ENCODE measurements at places on chromosomes 3 and 15.
A peak's percentile ranks its signal among the peaks of the same experiment; 100 is the strongest.

- DNase-seq: no peak
Measured at GRCh38 chr15:51075826-51076523, 18.7 kb downstream of the TNFAIP8L3 start.

DNA sequence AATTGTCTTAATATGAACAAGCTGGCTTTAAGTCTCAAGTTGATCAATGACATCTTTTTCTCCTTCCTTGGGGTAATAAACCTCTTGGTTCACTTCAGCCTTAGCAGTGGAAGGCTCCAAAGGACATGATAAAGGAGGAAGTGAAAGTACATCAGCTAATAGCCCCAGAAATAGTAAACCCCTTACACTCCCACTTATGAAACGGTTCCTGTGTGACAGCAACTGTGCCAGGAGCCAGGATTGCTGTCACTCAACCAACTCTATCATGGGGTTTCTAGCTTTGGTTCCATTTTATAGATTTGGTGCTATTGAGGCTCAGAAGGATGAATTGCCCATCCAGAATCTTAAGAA, 216.7 kb downstream of the ABHD5 start:
- DNase-seq: no peak

DNA sequence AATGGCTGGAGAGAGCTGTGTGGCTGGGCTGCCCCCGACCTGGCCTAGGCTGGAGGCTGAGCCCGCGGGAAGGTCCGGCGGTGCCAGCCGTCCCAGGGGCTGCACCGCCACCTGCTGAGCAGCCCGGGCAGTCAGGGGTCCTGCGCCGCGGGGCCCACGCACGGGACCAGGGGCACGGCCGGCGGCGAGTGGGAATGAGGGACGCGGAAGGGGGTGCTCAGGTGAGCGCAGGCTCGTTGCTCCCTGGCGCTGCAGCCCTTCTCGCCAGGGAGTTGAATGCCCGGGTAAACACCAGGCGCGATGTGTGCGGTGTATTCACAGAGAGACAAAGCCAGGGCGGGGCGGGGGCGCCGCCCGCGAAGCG, 666 bp upstream of the SEMA3F start:
- DNase-seq: no peak

- DNase-seq: no peak
Measured at GRCh38 chr3:113828600-113828999, 10.0 kb upstream of the GRAMD1C start.

- no peak for DNase-seq
Measured at GRCh38 chr3:89847955-89848354, 740.5 kb downstream of the EPHA3 start.

DNA sequence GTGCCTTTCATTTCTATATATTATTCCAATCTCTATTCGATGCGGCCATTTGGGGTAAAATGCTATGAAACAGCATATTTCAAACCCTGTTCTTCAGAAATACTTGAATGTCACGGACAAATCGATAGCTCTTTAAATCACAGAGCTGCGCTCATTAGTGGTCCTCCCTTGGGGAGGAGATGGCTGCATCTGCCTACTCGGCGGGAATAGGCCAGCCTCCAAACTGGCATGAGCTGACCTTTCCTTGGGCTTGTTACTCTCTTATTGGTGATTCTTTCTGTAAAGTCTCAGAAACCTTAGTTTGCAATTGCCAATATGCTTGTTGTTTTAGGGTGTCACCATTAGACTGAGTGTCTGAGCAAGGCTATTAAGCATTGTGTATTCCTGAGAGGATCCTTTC, 120.9 kb downstream of the BDH1 start:
- no peak for DNase-seq

DNA sequence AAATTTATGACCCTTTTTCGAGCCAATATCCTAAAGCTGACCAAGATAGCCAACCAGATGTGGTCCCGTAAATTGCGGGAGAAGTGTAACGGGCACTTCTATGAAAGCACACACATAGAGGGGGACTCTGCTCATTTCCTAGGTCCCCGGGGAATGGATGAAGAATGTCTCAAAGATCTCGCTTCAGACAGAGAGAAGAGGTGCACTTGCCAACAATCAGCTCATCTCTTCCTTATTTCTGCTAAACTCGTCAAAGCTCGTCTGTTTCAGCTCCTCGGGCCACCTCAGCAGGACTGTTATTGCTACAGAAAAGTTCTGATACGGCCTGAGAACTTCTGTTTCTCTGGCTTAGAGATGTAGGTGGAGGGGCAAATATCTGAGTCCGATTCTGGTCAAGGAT, 71.8 kb downstream of the TM2D3 start:
- DNase-seq: no peak

DNA sequence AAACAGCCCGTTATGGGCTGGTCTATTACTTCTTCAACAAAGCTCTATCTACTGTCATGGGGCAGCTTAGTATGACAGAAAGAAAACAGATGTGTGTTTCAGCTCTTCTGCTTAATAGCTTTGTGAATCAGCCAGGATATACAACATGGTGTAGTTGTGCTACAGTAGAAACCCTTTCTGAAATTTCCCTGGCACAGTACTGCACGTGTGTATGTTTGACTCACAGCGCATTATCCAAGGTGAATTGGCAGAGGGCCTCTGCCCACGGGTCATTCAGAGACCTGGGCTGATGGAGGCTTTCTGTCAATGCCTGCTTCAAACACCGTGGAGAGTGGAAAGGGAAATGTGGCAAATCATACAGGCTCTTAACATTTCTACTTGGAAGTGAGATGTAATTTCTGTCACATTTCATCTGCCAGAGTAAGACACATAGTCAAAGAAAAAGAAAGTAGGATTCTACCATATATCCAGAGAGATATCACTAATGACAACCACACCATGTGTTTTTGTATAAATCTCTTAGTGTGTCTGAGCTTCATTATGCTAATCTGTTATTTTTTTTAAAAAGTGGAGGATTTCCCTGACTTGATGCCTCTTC, 505.1 kb downstream of the CNTN4 start:
- DNase-seq: no peak

DNA sequence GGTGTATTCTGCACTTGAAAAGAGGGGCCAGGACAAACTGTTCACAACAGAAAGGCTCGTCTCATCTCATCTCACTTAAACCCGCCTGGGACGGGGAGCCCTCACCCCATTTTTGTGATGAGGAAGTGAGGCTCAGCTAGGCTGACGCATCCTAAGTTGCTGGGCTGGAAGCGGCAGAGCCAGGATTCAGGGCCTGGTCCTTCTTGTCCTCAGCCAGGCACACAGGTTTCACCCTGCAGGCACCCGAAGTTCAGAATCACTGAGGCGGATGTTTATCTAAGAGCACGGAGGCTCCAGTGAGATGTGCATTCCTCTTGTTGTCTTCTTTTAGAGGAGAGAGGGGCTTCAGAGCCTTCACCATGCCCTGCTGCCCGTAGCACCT, 51.1 kb upstream of the PLXNA1 start:
- no peak for DNase-seq

DNA sequence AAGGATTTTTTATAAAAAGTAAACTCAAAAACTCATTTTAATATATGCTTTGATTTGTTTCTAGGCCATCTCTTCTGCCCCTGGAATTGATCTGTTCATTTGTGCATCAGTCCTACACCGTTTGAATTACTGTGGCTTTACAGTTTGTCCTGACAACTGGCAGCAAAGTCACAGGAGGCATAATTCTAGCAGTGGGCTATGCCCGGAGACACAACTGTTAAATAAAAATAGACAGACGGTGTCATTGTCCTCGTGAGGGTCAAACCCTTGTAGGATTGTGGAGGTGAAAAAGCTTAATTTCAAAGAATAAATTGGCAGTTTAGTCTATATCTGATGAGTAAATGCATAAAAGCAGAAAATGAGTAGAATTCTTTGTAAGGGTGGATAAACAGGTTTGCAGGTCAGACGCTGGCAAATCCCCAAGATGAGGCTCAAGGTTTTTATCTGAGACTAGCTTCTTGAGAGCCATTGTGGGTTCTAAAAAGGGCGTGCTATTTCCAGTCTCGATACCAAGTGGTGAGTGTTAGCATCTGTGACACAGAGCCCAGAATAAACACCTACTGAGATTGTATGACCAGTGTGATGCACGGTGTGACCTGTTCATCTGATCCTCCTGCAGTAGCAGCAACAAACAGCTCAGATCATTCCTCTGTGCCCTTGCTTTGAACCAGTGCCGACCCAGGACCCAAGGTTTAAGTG, 51.5 kb upstream of the SLCO3A1 start:
- DNase-seq: no peak

DNA sequence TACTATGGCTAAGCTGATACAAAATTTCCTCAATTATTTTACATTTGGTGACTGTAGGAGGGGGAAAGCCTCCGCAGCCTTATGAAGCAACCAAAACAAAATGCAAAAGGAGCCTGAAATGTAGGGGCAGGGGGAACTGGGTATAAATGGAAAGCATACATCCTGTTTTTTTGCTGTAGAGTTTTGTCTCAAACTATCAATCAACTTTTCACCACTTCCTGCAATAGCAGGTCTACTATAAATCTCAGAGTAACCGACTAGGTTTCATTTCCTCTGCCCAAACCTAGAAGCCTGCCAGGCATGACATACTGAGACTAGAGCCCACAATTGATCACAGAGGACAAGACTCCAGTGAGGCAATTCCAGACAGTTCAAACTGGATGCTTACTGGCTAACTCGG, 91.3 kb downstream of the SHQ1 start:
- DNase-seq: no peak

DNA sequence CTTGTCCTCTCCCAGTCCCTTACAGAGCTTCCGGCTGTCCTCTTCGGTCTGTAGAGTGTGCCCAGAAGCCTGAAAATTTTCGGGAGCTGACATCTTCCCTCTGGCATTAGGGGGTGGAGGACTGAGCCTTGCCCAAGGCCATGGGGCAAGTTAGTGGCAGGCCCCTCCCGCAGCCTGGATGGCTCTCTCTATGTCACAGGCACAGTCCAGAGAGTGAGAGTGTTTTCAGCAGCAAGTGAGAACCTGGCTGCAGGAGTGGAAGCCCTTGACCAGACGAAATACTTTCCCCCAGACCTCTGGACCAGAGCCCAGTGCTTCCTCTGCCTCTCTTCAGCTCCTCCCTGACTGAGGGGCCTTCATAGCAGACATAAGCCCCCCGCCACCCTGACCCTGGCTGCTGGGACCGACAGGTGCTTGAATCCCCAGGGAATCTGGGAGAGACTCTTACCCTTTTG, 50.5 kb upstream of the SEC22A start:
- no peak for DNase-seq

DNA sequence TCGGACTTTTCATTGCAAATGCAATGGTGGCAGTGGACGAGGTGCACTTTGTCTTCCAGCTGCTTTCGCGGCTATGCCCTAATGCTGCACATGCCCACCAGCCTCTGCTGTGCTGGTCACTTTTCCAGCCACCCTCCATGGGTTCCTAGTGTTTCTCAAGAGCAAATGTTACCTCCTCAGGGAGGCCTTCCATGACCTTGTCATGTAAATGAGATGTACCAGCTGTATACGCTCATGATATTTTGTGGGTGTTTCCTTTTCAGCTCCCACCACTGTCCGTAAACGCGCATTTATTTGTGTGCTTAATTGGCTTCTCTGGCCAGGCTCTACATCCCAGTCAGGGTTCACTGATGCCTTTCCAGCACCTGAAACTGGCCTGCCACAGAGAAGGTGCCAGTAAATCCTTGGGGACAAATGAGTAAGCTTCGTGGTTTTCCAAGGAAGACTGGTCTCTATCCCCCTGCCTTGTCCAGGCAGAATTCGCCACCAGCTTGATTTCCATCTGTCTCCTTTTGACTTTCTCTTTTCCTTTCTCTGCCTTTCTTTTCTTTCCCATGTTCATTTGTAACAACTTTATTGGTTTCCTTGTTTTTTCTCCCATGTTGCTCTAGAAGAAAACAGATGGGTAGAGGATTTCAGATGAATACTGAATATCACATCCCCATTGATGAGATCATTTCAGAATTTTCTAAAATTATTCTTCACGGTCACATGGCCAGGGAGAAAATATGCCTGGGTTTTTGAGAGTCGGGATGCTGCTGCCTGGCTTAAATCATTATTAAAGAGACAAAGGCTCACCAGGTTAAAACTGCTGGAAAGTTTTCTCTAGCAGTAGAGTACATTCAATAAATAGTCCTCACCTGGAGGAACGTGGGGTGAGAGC, 82.5 kb downstream of the CHST2 start:
- no peak for DNase-seq

- no peak for DNase-seq
Measured at GRCh38 chr3:183070892-183071291, 28.4 kb downstream of the MCCC1 start.

GRCh38 chr3:150253622-150254021, 154.5 kb upstream of the TSC22D2 start:
- peak; percentile 33 for DNase-seq

DNA sequence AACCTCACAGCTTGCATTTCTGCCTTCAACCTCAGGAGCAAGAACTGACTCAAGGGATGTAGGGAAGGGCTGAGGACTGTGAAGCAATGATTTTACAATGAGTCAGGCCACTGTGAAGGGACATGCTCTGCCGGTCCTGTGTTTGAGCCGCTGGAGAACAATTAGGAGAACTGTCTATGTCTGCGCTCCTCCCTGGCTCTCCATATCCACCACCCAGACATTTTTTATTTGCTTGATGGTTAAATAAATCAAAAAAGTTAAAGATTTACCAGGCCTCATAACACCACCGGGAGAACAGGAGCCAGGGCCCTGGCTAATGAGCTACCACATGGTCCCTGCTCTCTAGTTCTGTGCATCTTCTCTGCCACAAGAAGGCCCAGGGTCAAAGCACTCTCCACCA, 29.6 kb downstream of the SEC61A1 start:
- no peak for DNase-seq

DNA sequence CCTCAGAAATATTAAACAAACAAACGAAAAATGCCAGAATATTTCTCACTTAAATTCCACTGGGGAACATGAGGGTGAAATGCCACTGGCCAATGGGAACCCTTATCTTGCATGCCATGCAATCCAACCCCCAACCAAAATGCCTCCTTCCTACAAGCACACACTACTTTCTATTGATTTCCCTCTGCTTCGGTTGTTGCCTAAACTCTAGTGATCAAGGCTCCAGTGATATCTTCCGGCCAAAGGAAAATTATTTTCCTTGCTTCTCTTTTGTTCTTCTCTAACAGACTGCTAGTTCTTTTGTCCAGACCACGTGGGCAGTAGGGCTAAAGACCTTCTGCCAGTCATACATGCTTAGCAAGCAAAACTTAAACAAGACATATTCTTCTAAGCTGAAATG, 115.7 kb downstream of the TMCC1 start:
- no peak for DNase-seq

- DNase-seq: no peak
Measured at GRCh38 chr3:75506603-75507002, 157.5 kb upstream of the FRG2C start.

DNA sequence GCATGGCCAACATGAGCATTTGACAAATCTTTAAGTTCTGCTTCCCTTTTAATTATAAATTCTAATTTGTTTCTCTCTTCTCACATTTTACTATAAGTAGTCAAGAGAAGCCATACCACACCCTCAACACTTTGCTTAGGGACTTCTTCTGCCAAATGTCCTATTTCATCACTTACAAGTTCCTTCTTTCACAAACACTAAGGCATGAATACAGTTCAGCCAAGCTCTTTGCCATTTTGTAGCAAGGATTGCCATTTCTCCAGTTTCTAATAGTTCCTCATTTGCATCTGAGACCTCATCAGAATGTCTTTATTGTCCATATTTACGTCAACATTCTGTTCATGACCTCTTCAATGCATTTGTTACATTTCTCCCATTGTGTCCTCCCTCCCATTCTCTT, 29.4 kb downstream of the SLC22A14 start:
- DNase-seq: no peak

Data from bone marrow (tissue), 2 donors.